ENCODE measurements at places on chromosomes 3 and 15. TPM values are rescaled to one million over a fixed set of nuclear protein-coding genes. Genes with fewer than 3 reads are reported as not detected.

GRCh38 chr3:29932696-29933325, 651.9 kb downstream of the RBMS3 start:
- DNase-seq: no peak
- H3K36me3 ChIP-seq: peaks cover 6% of the 10 kb centered on the region
- no peaks in the 10 kb centered on the region for H3K27me3 ChIP-seq
- H3K27ac ChIP-seq: no peak overlapping the region

- no peaks in the 10 kb centered on the region for H3K4me1 ChIP-seq
- no peak for DNase-seq
- H3K36me3 ChIP-seq: no peaks in the 10 kb centered on the region
- no peak overlapping the region for H3K27ac ChIP-seq
- H3K27me3 ChIP-seq: no peaks in the 10 kb centered on the region
Measured at GRCh38 chr3:61008153-61008997, 242.9 kb downstream of the FHIT start.

- no peaks in the 10 kb centered on the region for H3K36me3 ChIP-seq
- DNase-seq: no peak
- no peak overlapping the region for H3K27ac ChIP-seq
Measured at GRCh38 chr3:61464518-61465140, 96.7 kb upstream of the PTPRG start.

DNA sequence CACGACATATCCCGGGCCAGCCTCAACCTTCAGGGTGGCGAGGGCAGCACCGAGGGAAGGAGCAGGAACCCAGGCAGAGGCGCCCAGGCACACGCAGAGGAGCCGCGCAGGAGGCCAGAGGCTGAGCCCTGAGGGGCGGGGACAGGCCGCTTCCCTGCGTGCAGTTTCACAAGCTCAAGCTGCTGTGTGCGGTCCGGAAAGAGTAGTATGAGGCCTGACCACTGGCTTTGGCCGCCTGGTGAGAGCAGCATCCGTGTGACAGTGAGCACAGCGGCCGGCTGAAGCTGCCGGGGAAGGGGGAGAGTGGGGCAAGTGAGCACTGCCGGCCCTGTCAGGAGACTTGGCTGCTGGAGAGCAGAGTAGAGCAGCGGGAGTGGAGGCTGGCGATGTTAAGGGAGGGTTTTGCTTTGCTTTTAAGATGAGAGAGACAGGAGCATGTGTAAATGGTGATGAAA, 8.7 kb downstream of the ZDHHC19 start:
- H3K27me3 ChIP-seq: peaks cover 17% of the 10 kb centered on the region
- H3K36me3 ChIP-seq: no peaks in the 10 kb centered on the region
- H3K4me1 ChIP-seq: no peaks in the 10 kb centered on the region
- H3K27ac ChIP-seq: no peak overlapping the region

CADPS gene
- total RNA-seq: not detected

GOLGA6D gene
- not detected for total RNA-seq

TMEM44 gene
- 13.2 TPM for total RNA-seq

LRTM1 gene
- not detected for total RNA-seq

INKA1 gene
- 4.8 TPM for total RNA-seq

ATR gene
- total RNA-seq: 27.2 TPM

SLC22A13 gene
- total RNA-seq: 1.9 TPM
